CD4-positive, alpha-beta T cell treated with Interleukin-15 for 1 hour (primary cell): ENCODE measurements at places on chromosomes 13 and 19.

- DNase-seq: no peak
Observed at GRCh38 chr13:112245179-112245724, 130.9 kb upstream of the SPACA7 start.

- DNase-seq: no peak
Observed at GRCh38 chr13:79075703-79076102, 330.4 kb downstream of the RBM26 start.

- no peak for DNase-seq
Observed at GRCh38 chr13:78601124-78601873, 2.1 kb downstream of the POU4F1 start.

- DNase-seq: no peak
Observed at GRCh38 chr19:51135986-51136762, 5.9 kb upstream of the SIGLEC7 start.

GRCh38 chr19:52896431-52897137 is 851 bp downstream of the ZNF320 start:
- no peak for DNase-seq

DNA sequence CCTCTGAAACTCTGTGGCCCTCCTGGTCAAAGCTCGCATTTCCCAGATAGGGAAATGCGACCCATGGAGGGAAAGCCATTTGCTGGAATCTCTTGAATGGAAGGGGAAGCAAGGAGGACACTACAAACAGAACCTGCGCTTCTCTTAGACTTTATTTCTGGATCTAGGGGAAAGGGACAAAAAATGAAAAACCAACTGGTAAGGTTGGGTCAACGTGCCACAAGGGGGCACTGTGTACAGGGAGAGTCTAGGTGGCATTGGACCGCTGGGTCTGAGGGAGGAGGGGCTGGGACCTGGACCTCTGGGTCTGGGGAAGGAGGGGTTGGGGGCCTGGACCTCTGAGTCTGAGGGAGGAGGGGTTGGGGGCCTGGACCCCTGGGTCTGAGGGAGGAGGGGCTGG is 5.0 kb downstream of the KLK4 start:
- no peak for DNase-seq

DNA sequence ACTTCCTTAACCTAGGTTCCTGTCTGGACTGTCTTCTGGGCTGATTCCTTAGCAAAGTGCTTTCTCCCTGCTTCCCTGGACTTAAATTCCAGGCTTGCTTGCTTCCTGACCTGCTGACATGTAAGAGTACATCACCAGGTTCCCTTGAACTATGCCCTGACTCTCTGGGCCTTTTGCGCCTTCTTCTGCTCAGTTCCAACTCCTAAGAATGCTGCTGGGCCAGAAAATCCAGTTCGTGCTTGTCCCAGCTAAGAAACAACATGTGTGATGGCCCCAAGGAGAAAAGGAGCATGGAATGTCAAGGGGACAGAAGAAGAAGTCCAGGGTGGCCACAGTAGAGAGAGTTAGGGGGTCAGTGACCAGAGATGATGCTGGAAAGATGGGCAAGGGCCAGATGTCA is 42.6 kb upstream of the MBNL2 start:
- DNase-seq: no peak

GRCh38 chr13:34772881-34773280 is 169.2 kb upstream of the NBEA start:
- no peak for DNase-seq

GRCh38 chr13:26952551-26953143 is 192.1 kb upstream of the GPR12 start:
- DNase-seq: no peak

- no peak for DNase-seq
Observed at GRCh38 chr19:19568802-19569756, 31.0 kb downstream of the CILP2 start.

- DNase-seq: peak; percentile 33
Observed at GRCh38 chr19:36266375-36266961, 51.6 kb downstream of the ZNF146 start.

DNA sequence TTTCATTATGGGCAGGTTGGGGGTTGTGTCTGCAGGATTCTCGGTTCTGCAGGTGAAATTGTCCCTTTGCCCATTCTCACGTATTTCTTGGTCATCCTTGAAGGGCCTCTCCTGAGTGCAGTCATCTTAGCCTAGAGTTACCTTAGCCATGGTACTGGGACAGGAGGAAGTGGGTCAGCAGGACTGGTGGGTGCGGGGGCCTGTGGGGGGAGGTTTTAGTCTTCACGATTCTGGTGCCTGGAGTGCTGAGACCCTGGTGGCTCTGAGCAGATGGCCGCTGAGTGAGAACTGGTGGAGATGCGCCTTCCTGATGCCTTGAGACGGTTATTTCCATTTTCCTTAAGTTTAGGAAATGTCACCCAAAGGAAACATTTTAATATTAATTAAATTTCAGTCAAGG is 11.8 kb downstream of the COL4A2 start:
- no peak for DNase-seq

DNA sequence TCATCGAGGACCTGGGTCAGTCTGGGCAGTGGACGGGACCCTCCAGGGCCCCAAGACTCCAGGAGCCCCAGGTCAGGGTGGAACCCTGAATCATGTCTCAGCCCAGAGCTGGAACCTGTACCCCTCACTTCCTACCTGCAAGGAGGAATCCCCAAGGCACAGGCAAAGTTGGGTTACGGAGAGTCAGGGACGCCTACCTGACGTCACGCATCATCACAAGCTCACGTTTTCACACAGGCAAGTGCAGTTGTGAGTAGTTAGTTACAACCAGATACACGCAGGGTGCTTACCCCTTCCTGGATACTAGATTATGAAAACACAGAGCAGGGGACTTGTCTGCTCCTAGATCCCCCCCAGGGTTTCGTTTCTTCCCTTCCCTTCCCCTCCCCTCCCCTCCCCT is 1.9 kb downstream of the RETN start:
- DNase-seq: no peak

- no peak for DNase-seq
Observed at GRCh38 chr19:13033244-13033643, 38.0 kb downstream of the NFIX start.

DNA sequence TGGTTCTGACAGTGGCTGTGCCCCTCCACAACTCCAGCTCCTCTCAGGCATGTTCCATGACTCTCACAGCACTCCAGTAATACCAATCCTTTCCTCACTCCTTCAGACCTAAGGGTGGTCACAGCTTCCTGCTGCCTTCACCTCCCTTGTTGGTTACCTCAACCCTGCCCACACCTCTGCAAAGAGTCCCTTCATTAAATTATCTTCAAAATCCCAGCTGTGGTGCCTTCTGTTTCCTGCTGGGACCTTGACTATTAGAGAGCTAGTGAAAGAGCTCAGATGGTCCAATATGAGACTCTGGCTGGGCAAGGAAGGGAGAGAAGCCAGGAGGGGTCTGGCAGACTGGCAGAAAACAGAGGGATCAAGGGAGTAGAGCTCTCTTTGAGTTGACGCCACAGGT is 26.1 kb downstream of the DEDD2 start:
- no peak for DNase-seq

DNA sequence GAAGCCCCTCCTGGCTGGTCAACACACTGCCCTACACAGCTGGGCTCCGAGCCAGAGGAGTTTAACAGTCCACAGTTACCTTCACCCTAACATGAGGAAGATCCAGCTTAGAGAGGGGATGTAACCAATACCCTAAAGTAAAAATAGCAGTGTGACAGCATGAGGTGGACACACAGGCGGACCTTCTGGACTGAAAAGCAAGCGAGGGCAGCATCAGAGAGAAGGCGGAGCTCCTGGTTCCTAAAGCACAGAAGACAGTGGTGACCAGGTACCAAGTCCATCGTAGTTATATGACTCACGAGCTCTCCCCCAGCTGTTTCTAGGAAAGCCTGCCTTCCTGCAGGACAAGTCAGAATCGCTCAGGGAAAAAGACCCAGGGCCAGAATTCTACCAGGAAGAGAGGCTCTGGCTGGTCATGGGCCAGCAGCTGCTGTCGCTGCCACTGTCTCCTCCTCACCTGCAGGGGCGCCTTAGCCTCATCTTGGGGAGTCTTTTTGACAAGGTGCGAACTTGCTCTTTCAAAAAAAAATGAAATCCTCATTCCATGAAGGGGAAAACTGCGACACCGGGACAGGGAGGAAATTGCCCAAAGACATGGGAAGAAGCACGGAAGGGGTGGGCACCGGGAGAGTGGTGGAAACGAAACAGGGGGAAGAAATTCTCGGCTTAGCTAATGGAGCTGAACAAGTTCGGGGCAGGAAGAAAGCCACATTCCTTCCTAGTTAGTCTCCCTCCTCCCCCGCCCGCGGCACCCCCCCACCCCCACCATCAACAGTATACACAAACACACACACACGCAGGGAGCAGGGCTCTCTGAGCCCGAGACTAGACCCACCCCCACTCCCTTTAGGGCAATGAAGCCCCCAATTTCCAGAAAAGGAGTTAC is 1.7 kb downstream of the ELL start:
- peak; percentile 61 for DNase-seq

DNA sequence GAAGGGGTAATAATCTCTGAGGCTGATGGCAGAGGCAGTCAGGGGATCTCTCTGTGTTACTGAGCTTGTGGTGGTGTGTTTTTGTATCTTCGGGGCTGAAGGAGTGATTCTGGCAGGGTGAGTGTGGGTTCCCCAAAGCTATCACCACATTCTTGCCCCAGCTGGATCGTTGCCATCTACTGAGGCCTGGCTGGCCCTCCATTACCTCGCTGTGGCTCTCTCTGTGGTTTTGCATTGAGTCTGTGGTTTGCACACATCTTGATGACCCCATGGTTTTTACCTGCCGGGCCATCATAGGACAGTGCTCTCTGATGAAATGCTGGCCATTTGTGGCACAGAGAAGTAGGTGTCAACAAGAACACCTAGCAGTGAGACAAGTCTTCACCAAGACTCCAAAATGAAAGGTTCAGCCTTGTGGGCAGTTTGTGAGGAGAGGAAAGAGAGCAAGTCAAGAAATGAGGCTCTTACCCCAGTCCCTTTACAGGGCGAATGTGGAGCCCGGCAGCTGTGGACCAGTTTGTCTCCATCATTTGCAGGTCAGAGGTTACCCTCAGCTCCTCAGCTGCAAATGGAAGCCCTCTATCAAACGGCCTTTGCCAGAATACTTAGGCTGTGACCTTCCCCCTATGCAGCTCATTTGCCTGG is 69.0 kb upstream of the NPAS1 start:
- no peak for DNase-seq

DNA sequence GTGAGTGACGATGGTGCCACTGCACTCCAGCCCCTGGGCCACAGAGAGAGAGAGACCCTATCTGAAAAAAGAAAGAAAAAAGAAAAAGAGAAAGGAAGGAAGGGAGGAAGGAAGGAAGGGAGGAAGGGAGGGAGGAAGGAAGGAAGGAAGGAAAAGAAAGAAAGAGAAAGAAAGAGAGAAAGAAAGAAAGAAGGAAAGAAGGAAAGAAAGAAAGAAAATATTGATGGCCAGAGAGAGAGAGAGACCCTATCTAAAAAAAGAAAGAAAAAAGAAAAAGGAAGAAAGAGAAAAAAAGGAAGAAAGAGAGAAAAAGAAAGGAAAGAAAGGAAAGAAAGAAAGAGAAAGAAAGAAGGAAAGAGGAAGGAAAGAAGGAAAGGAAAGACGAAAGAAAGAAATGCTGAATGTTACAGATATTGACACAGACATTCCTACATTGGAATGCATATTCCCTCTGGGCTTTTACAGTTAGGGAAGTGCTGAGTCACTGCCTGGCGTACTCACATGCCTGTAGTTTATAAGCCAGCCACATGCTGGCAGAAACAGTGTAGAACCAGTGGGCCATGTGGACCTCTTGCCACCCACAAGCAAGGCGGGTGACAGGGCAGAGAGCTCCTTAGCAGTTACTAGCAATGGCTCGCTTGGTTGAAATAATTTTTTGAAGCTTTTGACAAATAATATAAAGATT is 34.6 kb upstream of the SLC46A3 start:
- no peak for DNase-seq

DNA sequence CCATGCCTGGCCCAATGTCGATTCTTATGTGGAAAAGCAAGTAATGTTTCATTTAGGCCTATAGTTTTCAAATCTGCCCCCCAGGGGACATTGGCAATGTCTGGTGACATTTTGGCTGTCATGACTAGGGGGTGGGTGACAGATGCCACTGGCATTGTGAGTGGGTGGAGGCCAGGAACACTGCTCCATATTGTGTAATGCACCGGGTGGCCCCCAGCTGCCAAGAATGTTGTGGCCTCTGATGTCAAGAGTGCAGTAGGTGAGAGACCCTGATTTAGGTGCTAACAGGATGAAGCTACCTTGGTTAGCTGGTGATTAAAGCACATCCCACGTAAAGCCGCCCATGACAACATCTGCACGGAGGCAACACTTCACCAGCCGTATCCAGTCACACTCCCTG is 10.8 kb downstream of the C19orf44 start:
- DNase-seq: no peak

GRCh38 chr13:51213173-51213728 is 8.9 kb upstream of the FAM124A start:
- DNase-seq: no peak

GRCh38 chr19:2333807-2334211 is 5.3 kb downstream of the SPPL2B start:
- DNase-seq: no peak
